ENCODE measurements at places on chromosomes 6 and 20.

DNA sequence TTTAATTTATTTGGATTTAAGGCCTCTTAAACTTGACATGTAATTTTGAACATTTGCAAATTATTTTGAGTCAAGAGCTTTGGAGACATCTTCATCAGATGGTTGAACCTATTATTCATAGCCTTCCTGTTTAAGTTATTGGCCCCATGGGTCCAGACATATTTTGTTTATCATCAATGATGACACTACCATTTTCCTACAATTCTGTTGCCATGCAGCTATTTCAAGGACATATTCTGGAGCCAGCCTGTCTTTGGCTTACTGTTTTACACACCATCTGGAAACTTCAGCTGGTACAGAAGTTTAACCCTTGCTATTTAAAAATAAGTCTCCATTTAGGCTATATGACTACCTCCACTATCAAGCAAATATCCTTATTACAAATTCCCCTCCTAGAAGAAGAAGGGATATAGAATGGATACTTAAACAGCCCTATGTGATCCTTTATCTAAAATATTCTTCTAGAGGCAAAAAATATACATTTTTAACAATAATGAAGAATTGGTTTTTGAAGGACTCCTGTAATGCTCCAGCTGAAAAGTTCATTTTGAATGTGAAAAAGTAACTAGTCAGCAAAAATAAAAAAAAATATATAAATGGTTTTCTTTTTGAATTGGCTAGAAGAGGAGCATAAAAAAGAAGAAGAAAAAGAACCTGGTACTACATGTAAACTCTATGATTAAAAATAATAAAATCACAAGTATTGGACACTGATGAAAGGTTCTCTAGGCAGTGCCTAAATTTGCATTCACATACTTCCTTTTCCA, 544.0 kb upstream of the HS3ST5 start:
- DNase-seq = no peak

DNA sequence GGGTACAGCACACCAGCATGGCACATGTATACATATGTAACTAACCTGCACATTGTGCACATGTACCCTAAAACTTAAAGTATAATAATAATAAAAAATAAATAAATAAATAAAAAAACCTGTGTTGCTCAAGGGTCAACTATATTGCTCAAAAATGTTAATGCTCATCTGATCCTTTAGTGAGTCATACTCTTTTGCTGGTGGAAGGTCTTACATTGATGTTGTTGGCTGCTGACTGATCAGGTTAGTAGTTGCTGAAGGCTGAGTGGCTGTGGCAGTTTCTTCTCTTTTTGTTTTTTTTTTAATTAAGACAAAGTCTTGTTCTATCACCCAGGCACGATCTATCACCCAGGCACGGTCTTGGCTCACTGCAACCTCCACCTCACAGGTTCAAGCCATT, 29.6 kb upstream of the SMIM26 start:
- DNase-seq = no peak

DNA sequence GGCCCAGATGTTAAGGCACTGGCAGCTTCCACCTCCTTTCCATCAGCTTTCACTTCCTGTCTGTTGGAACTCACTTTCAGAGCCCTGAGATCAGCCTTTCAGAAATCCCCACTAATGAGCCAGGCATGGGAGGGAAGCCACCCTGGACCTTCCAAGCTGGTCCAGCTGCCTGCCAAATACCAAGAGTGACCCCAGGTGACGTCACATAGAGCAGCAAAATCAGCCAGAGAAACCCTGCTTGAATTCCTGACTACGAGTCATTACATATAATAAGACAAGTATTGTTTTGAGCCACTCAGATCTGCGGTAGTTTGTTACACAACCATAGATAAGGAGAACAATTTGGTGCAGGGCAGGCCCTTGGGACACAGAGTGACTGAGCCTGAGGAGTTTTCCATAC, 556.0 kb upstream of the JAG1 start:
- DNase-seq = no peak

GRCh38 chr6:71134929-71135642, 153.5 kb upstream of the OGFRL1 start:
- DNase-seq = no peak

DNA sequence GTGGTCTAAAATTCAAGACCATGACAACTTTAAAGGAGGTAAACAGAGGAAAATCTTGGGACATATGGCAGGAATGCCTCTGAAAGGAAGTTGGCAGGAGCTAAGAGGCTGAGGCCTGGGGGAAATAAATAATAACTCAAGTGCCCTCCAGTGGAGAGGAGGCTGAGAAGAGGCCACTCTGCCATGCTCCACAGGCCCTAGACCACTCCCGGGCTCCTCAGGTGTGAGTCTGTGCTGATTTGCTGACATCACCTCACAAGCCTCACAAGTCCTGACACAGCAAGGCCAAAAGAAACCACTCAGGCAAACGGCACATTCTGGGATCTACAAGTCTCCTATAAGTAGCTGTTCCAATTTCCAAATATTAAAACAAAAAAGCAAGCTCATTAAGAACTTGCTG, 91.0 kb upstream of the RIPOR2 start:
- no peak for DNase-seq

DNA sequence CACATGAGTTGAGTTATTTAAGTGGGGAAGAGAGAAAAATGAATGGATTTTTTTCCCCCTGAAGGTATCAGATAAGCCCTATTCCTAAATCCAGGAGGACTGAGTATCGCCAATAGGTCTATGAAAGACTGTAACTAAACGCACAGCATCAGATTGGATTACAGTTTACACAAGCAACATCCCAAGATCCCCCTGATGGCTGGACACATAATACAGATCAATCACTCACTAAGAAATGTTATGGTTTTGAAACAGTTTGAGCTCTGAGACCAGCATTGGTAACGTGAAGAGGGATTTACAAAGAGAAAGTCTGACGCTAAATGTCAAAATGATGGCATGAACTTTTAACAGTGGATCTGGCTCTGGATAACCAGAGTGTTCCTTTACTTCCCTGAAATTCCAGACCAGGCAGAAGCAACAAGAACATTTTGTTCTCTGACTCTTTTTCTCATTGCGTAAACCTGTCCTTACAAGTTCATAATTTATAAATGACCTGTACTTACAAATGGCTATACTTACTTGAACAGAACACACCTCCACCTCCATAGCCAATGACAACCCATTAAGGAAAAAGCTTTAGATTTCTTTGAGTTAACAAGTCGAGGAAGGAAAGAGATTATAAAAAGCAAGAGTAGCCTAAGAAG, 131.8 kb upstream of the BEND3 start:
- DNase-seq = no peak

GRCh38 chr6:169921217-169921616, 169.8 kb downstream of the ERMARD start:
- DNase-seq = no peak

GRCh38 chr6:131519670-131520436, 53.2 kb upstream of the ARG1 start:
- DNase-seq = peak; percentile 62

- DNase-seq = no peak
Observed at GRCh38 chr6:11921751-11922150, 90.4 kb upstream of the HIVEP1 start.

GRCh38 chr6:170112583-170112860, 178.4 kb downstream of the DLL1 start:
- DNase-seq = no peak

GRCh38 chr6:165266191-165266590, 43.2 kb downstream of the C6orf118 start:
- no peak for DNase-seq

GRCh38 chr6:135066397-135066796, 11.8 kb upstream of the HBS1L start:
- no peak for DNase-seq

DNA sequence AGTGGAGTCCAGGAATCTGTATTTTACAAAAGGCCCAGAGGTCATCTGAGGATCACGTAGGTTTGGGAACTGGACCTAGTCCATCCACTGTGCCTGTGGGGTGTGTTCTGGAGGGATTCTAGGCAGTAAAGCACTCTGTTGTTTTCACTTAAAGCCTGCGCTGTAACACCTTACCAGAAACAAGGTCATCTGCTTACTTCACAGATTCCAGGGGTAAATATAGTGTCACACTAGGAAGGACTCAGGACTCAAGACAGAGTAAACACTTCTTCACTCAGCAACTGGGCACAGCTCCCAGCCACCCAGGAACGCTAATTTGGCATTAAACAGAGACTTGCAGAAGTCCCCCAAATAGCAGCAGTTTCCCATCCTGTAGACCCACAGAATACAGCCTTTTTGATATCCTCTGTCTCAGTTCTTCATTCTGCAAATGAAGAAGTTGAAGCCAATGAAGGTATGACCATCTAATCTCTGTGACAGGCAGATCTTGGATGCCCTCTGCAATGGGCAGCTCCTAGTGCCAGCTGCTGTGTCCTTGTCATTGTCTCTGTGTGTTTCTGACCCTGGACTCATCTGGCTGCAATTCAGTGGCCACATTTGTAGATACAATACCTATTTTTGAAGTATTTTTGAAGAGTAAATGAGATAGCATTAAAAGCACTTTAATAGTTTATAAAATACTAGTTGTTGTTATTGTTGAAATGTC, 129.1 kb downstream of the SLC24A3 start:
- DNase-seq = no peak

DNA sequence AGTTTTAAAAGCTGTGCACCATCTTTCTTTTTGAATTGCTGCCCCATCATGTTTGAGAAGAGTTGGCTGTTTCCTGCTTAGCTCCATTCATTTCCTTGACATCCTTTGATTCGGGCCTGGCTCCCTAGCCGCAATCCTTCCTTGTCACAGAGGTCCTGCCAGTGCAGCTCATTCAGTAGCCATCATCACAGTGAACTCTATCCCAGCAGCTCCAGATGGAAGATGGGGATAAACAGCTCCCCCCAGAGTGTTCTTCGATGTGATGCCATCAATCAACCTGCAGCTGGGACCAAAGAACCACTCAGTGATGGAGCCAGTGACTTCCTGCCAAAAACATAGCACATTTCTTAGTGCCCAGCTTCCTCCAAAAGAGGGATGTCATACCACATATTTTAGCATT, 158.8 kb downstream of the FRK start:
- DNase-seq = no peak

- no peak for DNase-seq
Observed at GRCh38 chr6:3022765-3023662, 23.3 kb downstream of the NQO2 start.

GRCh38 chr6:126907996-126908395, 210.5 kb upstream of the RSPO3 start:
- no peak for DNase-seq
